ENCODE measurements at places on chromosomes 1 and 21.

- DNase-seq = peak; percentile 78
These were observed 163.3 kb downstream of the RHOU start for GRCh38 chr1:228898582-228898992.

DNA sequence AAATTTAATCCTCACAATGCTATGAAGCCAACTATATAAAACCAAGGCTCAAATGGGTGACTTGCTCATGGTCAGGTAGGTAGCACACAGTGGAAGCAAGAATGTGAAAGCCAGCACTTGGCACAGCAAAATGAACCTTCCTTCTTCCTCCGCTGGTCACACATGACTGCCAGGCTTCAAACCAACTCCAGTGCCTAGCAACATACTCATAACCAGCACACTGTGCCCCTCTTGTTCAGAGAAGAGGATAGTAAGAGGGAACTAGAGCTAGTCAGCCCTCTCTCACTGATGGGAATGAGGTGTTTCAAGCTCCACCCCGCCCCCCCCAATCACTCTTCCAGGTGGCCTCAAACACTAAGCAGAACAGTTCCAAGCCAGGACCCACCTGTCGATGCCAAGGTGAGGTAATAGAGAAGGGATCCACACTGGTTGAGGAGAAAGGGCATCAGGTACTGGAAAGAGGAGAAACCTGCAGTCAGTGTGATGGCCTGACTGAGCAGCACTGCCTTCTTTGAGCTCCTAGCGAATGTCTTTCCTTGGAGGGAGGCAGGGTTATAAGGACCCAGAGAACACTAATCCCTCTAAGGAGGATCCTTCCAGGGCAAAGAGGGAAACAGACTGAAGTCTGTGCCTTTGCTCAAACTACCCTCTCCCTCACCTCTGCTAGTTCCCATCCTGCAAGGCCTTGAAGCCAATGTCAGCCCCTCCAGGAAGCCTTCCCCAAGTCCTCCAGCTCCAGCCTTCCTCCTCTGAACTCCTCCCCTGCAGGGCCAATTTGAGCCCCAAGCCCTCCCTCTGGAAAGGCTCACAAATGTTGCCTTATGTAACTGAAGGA lies 1.2 kb downstream of the TMEM234 start:
- no peak for DNase-seq

DNA sequence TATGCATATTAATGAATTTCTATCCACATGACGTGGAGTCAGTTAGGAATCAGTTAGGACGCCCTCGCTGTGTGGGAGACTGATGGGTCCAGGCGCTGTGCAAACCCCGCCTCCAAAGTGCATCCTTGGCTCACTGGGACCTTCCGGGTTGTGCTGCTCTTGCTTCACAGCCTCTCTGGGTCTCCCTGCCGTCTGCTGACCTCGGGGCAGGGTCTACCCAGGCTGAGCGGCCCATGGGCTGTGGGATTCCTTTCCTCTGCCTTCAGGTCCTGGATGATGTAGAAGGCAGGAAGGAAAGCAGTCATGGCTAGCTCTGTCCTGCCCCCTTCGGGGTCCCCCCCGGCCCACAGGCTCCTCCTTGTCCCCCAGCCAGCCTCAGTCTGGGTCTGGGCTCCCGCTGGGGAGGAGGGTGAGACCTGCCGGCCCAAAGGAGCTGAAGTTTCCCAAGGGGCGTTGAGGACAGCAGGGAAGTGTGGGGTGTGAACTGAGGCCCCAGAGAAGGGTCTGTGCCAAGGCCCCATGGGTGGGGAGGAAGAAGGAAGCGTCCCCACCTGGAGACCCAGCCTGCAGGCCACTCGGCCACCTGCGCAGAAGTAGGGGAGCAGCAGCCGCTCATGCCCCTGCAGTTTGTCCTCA lies 24.6 kb upstream of the CDK11A start:
- DNase-seq = no peak

- DNase-seq = peak; percentile 98
These were observed 43.3 kb downstream of the PTPRC start for GRCh38 chr1:198681831-198682759.

GRCh38 chr21:34116569-34116968 lies 43.2 kb downstream of the MRPS6 start:
- no peak for DNase-seq

- DNase-seq = peak; percentile 35
These were observed 157.1 kb upstream of the NRIP1 start for GRCh38 chr21:15221799-15222386.

- DNase-seq = no peak
These were observed 497.0 kb upstream of the USP24 start for GRCh38 chr1:55712148-55712547.

DNA sequence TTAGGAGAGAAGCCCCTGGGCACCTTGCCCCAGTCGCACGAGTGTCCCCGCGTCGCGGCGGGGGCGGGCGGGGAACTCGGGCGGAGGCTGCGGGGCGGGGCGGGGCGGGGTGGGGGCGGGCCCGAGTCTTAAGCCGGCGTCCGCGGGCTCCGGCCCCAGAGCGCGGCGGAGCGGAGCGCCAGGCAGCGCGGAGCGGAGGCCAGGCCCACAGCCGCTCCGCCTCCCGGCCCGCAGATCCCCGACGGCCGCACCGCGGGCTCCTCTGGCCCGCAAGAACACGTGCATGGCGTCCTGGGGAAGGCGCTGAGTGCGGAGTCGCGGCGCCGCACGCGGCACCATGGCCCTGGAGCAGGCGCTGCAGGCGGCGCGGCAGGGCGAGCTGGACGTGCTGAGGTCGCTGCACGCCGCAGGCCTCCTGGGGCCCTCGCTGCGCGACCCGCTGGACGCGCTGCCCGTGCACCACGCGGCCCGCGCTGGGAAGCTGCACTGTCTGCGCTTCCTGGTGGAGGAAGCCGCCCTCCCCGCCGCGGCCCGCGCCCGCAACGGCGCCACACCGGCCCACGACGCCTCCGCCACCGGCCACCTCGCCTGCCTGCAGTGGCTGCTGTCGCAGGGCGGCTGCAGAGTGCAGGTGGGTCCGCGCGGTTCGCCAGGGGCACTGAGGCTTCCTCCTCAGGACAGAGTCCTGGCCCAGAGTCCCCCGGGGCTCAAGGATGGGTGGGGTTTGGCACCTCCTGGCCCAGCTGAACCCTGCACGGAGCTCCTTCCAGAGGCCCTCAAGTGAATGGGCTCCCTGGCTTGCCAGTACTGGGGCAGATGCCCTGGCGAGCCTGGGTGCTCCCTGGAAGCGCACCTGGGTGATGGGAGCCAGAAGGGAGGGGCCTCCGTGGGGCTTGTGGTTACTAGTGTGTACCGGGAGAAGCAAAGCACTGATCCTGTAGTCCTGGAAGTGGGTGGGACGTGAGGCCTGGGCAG lies at the start of gene ESPN:
Gene ESPN, plus strand, starts transcription at position 158 of the 975 bp plus-strand sequence. Its CDS starts 180 bp downstream, at position 338.
- no peak for DNase-seq

GRCh38 chr1:237677979-237678378 lies 212.7 kb downstream of the ZP4 start:
- DNase-seq = peak; percentile 2

GRCh38 chr1:60911966-60912697 lies 170.2 kb upstream of the NFIA start:
- DNase-seq = no peak

DNA sequence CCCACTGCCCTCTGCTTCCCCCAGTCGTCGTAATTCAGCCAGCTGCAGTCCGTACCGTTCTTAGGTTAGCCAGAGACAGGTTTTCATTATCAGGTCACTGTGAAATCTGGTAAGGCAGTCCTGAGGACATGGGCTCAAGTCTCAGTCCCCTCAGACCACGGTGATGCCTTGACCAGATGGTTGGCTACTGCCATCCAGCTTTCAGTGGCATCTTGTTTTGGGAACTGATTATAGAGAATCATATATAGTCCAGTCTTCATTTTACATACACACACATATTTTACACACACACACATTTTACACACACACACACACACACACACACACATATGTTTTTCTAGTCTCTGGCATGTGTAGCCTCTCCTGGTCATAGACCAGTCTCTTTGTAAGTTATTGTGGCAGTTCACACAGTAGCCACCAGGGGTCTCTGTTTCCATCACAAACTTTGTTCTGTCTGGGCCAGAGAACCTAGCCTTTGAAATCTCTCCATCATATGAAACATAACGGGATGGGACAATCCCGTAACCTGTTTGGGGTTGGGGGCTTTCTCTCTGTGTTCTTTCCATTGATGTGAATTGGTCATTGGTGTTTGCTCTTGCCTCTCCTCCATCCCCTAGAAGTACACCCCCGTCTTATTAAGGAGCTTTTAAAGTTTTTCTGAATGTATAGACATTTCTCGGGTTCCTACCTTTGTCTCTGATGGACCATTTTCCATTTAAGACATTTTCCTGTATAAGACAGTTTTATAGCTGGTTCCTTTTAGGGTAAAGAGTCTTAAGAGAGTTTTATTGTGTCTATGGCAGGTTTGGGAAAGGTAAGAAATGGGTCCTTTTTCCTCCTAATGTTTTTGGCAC lies 8.4 kb upstream of the IKBKE start:
- peak; percentile 77 for DNase-seq

- DNase-seq = no peak
These were observed 12.2 kb downstream of the SH3BP5L start for GRCh38 chr1:248813546-248813945.

DNA sequence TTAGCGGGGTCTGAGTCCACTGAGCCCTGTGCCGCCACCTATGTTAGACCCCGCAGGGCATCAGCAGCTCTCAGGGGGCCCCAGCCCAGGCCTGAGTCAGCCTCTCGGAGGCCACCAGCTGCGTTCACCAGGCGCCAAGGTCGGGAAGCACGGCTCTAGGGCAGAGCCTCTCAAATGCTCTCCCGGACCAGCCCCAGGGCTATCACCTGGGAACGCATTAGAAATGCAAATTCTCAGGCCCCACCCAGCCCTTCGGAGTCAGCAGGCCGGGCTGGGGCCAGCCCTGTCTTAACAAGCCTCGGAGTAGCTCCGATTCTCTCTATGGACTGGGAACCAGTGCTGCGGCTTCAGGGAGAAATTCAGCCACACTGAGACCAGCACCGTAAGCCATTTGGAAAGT lies 37.2 kb upstream of the TSPEAR start:
- DNase-seq = no peak

DNA sequence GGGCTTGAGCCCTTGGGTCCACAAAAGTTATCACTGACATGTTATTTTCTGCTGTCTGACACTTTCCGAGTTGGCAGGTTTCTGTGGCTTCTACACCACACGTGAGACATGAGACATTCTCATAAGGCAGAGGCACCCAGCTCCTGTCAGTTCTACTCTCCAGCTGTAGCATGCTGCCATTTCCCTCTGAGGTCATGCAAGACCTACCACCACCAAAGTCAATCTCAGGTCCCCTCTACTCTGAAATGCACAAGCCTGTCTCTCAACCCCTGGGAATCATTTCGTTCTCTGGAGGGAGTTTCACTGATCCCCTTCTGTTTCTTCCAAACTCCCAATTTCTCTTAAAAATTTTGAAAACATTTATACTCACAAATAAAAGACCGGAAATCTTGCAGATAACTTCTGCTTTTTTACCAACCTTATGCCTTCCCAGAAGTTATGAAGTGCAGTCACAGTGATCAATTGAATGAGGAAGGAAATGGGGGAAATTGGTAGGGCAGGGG lies 39.5 kb upstream of the CR2 start:
- peak; percentile 76 for DNase-seq

- peak; percentile 78 for DNase-seq
These were observed 191.8 kb upstream of the SAMSN1 start for GRCh38 chr21:14737922-14738321.

GRCh38 chr1:235834620-235835019 lies 32.1 kb downstream of the LYST start:
- no peak for DNase-seq

DNA sequence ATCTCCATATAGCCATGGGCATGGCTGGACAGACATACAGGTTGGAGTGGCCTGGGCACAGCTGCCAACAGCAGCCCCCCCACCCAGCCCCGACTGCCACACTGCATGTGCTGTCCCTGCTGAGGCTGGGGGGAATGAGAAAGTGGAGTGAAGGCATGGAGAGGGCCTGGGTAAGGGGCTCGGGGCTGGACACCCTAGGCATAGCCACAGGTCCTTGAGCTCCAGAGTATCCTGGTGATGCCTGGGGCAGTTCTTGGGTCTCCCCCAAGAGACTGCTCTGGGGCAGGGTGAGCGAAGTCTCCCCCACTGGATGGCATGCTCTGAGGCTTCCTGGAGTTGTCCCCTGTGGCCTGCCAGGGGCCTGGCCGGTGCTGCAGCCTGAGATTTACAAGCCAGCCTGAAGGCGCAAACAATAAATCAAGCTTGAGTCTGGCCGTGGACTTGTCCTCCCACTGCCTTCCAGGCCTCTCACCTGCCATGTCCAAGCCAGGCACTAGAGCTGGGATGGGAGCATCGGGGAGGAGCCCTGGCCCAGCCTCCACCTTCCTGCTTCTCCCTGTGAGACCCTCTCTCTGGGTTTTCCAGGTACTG lies 53.6 kb downstream of the FOXO6 start:
- DNase-seq = no peak

- DNase-seq = no peak
These were observed 22.9 kb downstream of the NIPAL3 start for GRCh38 chr1:24438423-24438901.

DNA sequence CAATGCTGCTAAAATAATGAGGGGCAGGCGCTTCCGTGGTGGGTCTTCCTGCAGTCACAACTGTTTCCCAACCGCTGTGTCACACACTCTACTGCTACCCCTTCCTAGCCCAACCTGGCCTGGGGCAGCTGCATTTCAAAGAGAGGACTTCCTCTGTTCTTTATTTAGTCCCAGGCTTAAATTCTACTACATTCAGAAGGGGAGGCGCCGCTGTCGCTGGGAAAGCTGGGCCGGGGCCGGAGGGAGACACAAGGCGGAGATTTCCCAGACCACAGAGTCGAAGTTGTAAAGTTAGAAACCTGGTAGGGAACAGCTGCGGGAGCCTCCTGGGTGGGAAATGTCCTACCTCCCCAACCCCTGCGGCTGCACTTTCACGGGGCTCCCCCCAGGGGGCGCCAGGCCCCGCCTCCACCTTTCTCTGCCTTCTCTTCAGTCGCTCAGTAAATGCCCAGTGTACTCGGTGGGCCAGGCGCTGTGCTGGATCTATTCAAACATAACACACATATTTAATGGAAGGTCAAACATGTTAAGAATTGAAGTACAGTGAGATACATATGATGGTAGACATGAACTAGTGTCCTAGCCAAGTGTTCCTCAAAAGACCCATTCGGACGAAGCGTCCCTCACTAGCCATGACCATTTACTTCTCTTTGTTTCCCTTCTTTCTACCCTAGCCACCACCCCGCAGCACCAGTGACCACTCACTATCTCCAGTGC lies 23.1 kb downstream of the DYRK3 start:
- DNase-seq = peak; percentile 89

DNA sequence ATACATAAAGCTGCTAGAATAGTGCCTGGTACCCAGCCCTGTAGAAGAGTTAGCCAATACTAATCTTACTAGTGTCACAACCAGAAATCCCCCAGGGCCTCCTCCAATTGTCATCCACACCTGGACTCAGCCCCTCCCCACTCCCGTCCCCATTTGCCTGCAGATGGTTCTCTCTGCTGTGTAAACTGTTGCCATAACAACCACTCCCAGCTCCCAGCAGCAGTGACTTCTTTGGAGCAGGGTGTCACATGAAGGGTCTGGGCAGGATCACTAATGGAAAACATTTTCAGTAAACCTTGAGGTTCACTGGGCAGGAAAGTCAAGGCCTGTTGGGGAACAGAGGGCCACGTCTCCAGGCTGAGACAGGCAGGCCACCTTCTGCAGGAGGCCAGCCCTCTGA lies 126.0 kb upstream of the IPO9 start:
- no peak for DNase-seq

- DNase-seq = no peak
These were observed 197.3 kb downstream of the RYR2 start for GRCh38 chr1:237239248-237239647.

- DNase-seq = no peak
These were observed 70.5 kb downstream of the EIF4G3 start for GRCh38 chr1:21106238-21106637.

GRCh38 chr1:243549108-243549507 lies 293.3 kb downstream of the SDCCAG8 start:
- no peak for DNase-seq

- DNase-seq = no peak
These were observed 11.8 kb upstream of the FAM76A start for GRCh38 chr1:27713869-27714513.

Measured in KBM-7 (cell line).